Fibroblast of gingiva (primary cell): ENCODE measurements at places on chromosomes 12 and 14.

DNA sequence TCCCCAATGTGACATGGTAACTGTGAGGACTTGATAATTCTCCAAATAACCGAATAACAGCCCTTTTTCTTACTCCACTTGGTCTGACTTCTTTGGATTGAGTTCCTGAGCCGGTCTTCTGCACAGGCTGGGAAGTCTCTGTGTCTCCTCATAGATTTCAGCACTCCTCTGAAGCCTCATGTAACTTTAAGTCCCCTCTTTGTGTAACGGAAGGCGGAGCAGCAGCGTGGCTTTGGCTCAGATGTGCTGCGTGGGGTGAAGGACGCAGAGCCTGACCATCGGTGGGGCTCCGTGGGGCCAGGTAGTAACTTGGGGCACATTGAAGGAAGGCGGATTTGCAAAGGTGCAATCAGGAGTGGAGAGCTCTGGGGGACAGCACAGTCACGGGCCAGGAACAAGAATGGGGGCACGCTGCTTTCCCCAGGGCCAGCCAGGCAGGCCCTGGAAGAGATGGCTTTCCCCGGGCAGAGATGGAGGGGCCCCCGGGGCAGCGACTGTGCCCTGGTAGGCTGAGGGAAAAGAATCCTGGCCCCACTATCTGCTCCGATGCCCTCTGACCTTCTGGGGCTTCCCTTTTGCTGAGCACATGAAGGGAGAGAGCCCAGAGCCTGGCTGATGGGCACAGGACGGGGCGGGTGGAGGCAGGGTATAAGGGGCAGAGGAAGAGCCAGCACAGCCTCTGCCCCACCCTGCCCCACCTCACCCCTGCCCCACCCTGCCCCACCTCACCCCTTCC, 56.9 kb downstream of the ADGRD1 start:
- DNase-seq, result no peak

- DNase-seq, result peak; percentile 90
Observed at GRCh38 chr14:86799244-86799647, 1193.7 kb downstream of the GALC start.

DNA sequence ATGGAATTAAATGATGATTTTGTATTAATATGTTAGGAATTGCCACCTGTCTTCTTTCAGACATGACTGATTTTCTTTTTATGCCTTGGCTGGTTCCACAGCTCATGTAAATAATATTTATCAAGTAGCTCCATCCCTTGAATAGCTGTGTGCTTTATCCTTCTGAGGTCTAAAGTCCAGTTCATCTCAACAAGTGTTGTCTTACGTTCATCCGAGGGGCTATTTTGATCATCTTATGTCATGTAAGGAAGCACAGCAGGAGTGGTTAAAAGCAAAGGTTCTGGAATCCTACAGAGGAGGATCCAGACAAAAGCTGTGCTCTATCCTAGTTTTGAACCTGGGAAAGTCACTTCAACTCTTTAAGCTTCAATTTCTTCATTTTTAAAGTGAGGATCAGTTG, 123.7 kb upstream of the ATP2B1 start:
- no peak for DNase-seq

DNA sequence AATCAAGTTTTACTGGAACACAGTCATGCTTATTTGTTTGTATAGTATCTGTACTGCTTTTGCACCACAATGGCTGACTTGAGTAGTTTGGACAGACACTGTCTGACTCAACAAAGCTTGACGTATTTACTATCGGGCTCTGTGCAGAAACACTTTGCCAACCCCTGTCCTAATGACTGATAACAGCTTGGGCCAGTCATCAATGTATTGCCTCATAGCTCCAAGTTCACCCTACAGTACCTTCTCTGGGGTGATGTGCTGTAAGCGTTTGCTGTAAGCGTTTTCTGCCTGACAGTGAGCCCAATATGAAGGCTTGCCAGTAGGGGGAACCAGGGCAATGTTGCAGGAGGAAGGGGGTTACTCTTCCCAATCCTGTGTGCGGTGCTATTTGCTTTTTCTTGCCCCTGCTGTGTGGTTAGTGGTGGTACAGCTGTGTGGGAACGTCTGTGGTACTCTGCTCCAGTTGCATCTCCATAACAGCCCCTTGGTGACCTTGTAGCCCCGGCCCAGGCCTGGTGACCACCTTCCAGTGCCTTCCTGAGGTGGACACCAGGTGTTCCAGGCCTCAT, 5.4 kb upstream of the CCDC177 start:
- peak; percentile 68 for DNase-seq

DNA sequence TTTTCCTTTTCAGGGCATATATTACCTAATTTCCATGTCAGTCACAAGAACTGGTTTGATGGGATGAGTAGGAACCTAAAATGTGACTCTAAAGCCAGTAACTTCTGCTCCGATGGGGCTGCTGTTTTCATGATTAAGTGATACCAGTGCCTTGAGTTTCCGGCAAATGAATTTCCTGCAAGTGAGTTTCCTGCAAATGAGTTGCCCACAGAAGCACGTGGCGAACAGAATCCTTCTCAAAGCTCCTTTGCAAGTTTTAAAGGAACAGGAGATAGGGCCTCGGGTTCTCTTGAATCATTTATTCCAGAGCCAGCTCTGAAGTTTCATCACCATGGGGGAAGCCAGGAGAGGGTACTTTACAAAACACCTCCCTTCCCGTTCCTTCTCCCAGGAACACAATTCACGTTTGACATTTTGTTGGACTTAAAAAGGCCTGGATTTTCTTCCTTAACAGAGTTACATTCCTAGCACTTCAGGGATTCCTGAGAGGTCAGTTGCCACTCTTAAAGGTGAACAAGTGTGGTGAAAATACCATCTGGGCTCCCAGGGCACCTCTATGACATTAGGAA, 2.2 kb upstream of the PPTC7 start:
- DNase-seq, result peak; percentile 36

GRCh38 chr14:58138714-58139482, 13.1 kb downstream of the ARMH4 start:
- DNase-seq, result no peak

GRCh38 chr12:57235728-57236131, 6.2 kb downstream of the SHMT2 start:
- no peak for DNase-seq

- DNase-seq, result no peak
Observed at GRCh38 chr12:23423796-23424195, 525.7 kb downstream of the SOX5 start.

DNA sequence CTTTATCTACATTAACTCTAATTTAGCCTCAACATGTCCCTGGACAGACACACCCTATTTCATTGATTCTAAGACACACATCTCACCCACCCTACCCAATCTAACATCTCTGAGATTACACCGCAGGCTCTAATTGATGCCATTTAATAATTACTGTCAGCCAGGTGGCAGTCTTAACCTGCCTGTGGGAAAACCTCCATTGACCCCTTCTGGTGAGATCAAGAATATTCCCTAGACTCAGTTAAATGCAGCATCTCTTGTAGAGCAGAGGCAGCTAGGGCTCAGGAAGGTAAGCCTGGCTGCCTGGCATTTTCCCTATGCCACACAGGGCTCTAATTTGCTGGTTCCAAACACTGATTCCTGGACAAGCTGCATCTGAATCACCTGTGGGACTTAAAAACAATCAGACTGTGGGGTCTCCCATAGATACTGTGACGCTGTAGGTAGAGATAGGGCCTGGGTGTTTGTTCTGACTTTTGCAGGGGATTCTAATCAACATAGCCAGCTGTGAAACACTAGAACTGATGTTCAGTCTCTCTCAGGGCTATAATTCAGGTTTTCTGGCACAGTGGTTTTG, 14.3 kb downstream of the MCRS1 start:
- no peak for DNase-seq

GRCh38 chr14:23286902-23287479, 1.1 kb upstream of the HOMEZ start:
- DNase-seq, result peak; percentile 42

- DNase-seq, result no peak
Observed at GRCh38 chr14:52844262-52845060, 53.1 kb upstream of the GNPNAT1 start.

GRCh38 chr14:90671382-90672234, 144.6 kb downstream of the TTC7B start:
- no peak for DNase-seq

- DNase-seq, result no peak
Observed at GRCh38 chr12:117111386-117111785, 12.2 kb upstream of the TESC start.

DNA sequence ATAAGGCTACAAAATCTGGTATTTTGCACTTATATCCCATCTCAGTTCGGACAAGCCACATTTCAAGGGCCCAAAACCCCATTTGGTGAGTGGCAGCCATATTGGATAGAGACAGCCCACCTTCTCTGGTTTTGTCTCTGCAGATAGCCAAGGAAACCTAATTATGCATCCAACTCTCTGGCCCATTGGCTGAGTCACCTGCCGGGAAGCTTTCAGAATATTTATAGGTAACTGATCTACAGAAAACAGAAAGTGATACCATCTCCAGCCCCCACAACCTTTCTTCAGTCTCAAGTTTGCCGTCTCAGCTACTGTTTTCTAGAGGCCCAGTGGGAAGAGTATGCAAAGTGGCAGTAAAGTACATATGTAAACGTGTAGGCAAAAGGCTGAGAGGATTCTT, 33.7 kb upstream of the PPP1CC start:
- no peak for DNase-seq

DNA sequence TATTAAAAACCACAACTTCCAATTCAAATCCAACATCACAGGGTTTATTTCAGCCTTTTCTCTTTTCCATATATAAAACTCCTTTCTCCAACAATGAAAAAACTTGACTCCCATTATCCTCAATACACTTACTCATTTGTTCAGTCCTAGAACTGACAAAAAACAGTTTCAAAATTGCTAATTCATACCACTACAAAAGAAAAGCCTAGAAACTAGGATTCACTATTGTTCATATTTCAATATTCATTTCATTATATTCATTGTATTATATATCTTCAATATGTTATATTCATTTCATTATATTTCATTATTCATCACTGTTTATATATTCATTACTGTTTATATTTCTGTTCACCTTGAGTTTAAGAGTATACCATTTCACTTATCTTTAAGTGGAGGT, 85.8 kb downstream of the NUMB start:
- DNase-seq, result no peak

DNA sequence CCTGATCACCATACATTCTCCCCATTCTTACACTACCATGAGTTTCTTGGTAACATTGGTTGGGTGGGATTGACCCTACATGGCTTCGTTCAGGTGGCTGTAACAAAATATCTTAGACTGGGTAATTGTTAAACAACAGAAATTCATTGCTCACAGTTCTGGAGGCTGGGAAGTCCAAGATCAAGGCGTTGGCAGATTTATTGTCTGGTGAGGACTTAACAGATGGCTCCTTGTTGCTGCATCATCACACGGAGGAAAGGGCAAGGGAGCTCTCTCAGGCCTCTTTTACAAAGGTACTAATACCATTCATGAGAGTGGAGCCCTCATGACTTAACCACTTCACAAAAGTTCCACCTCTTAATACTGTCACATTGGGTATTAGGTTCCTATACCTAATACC, 116.7 kb upstream of the EGLN3 start:
- DNase-seq, result no peak

DNA sequence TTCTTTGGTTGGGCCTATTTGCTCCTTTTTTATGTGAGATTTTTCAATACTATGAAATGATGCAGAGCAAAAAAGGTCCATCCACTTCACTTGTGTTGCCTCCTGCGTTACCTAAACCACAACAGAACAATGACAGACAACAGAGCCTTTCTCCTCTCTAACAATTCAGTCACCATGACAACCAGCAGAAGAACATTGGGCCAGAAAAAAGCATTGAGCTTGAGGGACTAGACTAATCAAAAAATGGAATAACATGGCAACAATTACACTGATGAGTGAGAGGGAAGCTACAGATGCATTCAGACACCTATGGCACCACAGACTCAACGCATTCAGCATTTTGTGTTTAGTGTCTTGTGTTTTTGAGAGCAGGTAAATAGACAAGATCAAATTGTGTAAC, 44.6 kb upstream of the PTCSC3 start:
- no peak for DNase-seq

- no peak for DNase-seq
Observed at GRCh38 chr12:30134229-30134628, 350.5 kb upstream of the TMTC1 start.

DNA sequence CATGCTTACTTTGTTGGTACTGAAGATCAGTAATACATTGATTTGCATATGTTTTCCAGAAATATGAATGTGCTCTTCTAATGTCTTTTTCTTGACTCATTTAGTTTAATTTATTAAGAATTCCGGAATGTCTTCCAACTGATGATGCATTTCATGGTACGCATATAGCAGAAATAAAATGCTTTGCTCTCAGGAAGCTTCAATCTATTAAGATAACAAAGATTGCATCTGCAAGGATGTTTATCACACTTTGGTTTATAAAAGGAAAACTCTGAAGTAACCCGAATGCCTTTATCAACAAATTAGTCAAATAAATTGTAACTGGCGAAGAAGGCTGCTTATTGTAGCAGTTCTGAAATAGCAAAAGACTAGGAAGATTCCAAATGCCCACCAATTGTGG, 166.4 kb upstream of the LMNTD1 start:
- no peak for DNase-seq

DNA sequence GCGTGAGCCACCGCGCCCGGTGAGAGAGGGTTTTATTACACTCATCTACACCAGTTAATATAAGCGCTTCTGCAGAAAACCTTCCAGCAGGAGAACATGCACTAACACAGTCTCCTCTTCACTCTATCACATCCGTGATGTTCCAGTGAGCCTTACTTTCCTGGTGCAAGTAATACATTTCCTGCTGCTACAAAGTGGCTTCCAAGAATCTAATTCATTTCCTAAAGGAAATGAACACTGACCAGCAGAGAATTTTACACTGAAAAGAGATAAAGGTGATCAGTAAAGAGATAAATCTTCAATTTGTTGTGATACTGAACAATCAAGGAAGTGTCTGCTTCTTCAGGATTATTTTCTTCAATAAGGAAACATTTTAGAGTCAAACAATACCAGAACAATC, 39.5 kb downstream of the ZFYVE21 start:
- no peak for DNase-seq
